T-helper 17 cell (primary cell): ENCODE measurements at places on chromosomes 12 and 14.

GRCh38 chr14:105204931-105205672, 24.0 kb upstream of the NUDT14 start:
- no peak for DNase-seq

- DNase-seq = no peak
Observed at GRCh38 chr12:116397148-116397547, 119.7 kb upstream of the MED13L start.

DNA sequence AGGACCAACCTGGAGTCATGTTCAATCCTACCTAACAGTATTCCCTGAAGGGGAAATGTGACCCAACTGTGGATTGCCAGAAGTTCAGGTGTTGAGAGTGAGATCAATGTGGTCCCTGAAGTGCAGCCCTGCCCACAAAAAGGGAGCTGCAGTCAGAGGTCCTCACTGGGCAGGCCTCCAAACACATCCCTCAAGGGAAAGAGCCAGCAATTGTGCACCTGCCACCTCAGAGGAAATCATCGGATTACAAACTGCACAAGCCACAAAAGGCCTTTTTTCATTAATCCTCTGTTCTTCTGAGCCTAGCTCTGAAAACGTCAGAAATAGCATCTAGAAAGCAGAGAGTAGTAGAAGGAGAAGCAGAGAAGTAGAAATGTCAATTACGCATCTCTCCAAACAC, 10.8 kb upstream of the MDM1 start:
- DNase-seq = no peak

DNA sequence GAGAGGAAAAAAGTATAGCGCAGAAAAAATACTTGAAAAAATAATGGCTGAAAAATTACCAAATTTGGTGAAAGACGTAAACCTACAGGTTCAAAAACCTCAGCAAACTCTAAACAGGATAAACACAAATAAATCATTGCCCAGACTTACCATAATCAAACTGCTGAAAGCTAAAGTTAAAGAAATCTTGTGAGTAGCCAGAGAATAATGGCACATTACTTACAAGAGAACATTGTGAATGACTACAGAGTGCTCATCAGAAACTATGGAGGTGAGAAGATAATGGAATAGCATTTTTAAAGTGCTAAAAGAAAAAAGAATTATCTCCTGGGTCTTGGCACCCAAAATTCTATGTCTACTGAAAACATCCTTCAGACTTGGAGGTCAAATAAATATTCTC, 36.0 kb downstream of the ATF1 start:
- DNase-seq = no peak

DNA sequence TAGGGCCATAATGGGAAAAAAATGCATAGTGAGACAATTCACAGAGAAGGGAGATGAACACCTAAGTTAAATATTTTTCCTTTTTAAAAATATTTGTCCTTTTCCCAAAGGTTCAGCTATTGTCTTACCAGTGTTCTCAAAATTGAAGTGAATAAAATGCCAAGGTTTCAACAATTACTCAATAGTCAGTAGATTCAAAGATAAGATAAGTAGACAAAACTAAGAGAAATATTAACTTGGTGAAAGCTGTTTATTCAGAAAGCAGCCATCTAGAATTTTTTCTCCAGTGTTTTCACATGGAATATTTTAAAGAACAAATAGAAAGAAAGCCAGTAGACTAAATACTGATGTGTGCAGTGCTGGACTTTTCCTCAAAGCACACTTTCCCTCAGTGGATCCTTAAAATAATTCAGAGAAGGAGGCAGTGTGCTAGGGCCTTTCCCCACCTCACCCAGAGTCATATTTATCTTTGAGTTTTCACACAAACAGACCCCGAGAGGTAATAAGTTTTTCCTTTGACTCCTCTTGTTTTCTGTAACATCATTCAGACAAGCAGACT, 144.5 kb upstream of the PLEKHG7 start:
- no peak for DNase-seq

DNA sequence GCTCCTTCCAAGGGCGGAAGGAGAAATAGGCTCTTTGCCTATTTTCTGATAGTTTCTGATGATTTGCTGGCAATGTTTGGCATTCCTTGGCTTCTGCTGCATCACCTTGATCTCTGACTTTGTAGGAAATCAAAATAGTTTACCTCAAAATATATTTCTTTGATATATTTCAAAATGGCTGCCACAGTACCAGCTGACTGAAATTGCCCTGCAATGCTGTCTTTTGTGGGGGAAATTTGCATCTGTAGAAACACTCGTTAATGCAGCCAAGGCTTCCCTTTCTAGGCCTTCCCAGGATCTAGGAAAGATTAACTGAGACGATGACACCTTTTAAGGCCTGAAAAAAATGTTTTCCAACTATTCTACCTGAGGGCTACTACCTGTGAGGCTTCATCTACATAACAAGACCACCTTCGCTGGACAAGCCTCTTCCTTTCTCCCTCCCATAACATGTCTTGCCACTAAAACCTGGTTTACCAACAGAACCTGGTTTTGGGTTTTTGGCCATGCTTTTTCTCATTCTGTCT, 212.8 kb upstream of the SSTR1 start:
- no peak for DNase-seq

GRCh38 chr12:31861360-31861759, 97.9 kb upstream of the RESF1 start:
- DNase-seq = no peak

DNA sequence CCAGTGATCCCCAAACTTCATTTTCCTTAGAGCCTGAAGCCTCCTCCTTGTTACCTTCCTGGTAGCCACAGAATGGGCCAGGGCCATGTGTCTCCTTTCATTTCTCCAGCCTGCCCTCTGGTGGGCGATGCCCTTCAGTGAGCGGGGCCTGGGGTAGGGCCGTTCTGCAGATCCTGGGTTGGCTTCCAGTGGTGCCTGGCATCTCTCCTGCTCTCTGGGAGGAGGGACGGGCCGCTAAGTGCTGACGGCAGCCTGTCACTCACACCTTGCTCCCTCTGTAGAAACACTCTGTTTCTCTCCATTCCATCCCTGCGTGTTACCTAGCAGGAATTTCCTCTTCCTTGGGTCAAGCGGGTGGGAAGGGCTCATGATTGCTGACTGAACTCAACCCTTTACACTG, 232.1 kb downstream of the CACNA1C start:
- DNase-seq = no peak

DNA sequence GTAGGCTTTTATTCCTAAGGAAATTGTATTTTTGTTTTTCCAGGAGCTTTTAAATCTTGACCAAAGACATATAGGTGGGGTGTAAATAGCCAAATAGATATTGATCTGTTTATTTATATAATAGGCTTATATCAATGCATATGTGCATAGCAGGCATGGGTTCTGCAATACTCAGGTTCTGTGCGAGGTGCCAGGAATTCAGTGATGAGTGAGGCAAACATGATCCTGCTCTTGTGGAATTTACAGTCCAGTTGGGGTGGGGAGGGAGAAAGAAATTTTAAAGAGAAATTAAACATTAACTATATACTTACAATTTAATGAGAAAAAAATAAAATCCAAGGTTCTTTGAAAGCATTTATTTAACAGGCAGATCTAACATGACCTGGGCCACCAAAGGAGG, 160.3 kb upstream of the HIF1A start:
- DNase-seq = no peak

DNA sequence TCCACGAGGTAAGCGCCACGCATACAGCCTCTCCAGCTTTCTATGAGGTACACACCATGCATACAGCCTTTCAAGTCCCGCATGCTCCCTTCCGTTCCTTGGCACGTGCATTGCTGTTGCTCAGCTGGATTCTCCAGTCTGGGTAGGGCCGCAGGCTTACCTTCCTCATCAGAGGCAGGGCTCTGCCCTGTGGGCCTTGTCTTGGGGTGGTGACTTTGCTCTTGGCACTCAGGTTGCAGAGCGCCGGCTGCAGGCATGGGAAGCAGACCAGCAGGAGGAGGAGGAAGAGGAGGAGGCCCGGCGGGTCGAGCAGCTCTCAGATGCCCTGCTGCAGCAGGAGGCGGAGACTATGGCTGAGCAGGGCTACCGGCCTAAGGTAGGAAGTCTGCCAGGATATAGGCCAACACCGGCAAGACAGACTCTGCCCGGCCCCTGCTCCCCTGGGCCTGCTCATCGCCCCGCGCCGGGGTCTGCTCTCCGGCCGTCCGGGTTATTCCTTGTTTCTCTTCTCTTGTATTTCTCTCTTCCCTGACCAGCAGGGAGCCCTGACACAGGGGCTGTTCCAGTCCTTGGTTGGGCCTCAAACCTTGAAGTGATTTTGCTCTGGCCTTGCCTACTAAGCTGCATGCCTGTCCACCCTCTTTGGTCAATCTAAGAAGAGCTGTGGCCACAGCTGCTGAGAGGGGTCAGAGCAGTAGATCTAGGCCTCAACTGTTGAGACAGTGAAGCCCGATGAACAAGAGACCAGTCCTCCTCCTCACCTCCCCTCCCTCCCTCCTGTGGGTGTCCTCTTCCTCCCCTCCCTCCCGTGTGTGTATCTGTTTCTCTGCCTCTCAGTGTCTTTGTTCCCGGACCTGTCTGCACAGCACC, 15.3 kb downstream of the TCHP start:
- no peak for DNase-seq

DNA sequence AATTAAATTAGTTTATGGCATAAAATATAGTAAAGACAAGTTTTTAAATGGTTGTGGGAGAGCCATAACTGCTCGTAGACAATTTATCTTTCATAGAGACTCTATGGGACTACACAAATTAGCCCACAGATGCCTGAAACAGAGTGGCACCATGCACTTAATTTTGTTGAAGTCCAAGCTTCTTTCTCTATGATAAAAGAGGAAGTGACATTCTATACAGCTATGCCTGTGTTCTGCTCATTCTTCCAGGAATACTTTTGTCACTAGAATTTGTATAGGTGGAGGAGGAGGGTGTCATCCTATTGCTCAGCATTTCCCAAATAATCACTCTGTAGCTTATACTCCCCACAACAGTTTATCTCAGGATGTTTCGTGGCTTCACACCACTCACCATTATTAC, 43.7 kb upstream of the KICS2 start:
- DNase-seq = no peak

DNA sequence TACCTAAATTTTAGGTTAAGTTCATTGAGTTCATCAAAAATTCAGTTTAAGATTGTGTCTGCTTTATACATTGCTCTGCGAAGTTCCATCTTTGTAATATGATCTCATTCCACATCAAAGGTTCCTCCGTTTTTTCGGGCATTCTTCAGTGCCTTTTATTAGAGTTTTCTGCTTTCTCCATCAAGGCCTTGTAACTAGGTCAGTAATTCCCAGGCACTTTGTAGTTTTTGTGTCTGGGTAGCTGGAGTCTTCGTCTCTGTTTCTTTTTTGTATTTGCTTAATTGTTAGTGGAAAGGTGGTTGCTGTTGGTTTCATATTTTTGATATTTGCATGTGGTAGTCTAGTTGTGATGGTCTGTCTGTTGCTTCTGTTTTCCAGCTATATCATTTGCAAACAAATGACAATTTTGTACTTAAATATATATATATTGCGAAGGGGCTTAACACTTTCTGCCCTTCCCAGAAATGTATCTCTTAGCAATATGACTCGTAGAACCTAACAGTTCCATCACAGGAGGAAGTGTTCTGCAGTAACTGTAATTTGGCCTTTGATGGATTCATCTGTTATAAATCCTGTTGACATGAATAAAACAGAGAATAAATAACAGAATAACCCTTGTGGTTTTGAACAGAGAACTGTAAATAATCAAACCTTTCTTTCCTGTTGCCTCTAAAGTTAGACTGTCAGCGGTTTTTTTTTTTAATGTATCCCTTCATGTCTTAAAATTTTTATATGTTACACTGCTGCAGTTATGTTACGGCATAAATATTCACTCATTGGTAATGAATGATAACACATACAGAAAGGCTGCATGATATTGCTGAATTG, 88.4 kb upstream of the DYNC1H1 start:
- no peak for DNase-seq

DNA sequence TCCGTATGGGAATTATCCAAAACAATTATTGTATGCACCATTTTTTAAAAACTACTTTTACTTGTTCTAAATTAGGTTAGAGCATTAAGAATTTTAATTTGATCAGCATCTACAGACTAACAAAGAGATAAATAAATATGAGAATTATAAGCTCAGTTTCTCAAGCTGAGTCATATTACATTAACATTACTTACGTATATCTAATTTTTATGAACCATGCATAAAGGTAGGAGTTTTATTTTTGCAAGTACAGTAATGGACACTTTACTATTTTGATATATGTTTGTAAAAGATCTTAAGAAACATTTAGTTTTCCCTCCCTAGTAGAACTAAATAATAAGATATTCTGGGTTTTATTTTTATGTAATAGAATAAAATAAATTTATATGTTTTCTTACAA, 410.1 kb downstream of the TMEM117 start:
- DNase-seq = no peak

GRCh38 chr14:54219261-54220070, 177.3 kb upstream of the CDKN3 start:
- DNase-seq = no peak

DNA sequence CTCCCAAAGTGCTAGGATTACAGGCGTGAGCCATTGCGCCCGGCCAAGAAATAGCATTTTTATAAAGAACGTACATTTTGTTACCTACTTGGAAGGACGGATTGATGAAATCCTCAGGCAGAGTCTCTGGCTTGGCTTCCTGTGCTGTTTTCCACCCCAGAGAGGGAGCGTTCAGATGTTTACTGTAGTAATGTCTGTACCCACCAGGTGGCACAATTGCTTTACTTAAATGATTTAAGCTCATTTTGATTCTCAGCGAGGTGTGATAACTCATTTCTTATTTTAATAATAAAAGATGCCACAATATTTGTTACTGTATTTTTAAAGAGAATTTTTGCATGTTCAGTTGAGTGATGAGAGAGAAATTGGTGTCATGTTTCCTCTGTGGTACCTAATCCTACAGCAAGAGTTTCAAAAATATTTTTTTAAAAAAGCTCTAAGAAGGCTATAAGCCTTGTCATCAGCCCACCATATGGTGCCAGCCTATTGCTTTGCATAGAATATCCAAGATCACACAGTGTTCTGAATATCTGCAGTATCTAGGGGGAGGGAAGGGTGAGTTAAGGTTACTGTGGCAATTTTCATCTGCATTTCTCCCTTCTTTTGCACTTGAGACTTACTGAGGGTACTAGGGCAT, 82.6 kb upstream of the TRAF3 start:
- peak; percentile 11 for DNase-seq

- DNase-seq = peak; percentile 79
Observed at GRCh38 chr12:401235-402028, at the start of gene CCDC77. Gene CCDC77 (plus strand): TSS chr12:401644. CDS start chr12:409384, 7,740 bp downstream.

- DNase-seq = no peak
Observed at GRCh38 chr12:29425722-29426121, 44.8 kb upstream of the ERGIC2 start.

DNA sequence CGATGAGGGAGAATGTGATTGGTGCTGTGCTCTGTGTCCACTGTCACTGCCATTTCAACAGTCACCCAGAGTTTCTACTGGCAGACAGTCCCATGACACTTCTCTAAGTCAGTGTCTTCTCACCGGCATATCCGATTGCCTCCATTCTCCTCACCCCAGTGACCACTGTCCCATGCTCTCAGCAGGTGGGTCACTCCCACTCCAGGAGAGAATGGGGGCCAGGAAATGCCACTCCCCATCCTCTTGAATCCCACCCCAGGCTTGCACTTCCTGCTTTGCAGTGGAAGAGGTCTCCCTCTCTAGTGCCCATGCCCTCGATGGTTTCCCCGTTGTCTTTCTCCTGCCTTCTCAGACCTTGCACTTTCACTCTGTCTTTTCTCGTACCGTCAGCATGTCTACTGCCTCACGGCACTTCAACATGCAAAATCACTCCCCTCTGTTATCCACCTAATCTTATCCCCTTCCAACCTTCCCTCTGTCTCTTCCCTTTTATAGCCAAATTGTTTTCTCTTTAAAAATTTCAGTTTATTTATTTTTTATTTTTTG, 2.2 kb upstream of the EP400 start:
- no peak for DNase-seq
